Small intestine (tissue), 16 donors: ENCODE measurements at places on chromosomes 4 and X. TPM values are rescaled to one million over a fixed set of nuclear protein-coding genes. Genes with fewer than 3 reads are reported as not detected.

SH3TC1 gene
- 4.3 TPM for polyA plus RNA-seq

GPRIN3 gene
- polyA plus RNA-seq = 2.2 TPM

SLC26A1 gene
- polyA plus RNA-seq = 2.5 TPM

ZGRF1 gene
- polyA plus RNA-seq = 2.7 TPM

NEXMIF gene
- polyA plus RNA-seq = 0.13 TPM

ATOH1 gene
- polyA plus RNA-seq = 47.8 TPM

DMD gene
- 1.6 TPM for polyA plus RNA-seq

ASB5 gene
- 0.24 TPM for polyA plus RNA-seq

NLRP2B gene
- not detected for polyA plus RNA-seq

OPHN1 gene
- 6.3 TPM for polyA plus RNA-seq

COX7B gene
- polyA plus RNA-seq = 241 TPM

MAGEB10 gene
- not detected for polyA plus RNA-seq

SYTL5 gene
- polyA plus RNA-seq = 0.76 TPM

KIF4A gene
- polyA plus RNA-seq = 7.2 TPM

HSFX1 gene
- 0.37 TPM for polyA plus RNA-seq

APEX2 gene
- polyA plus RNA-seq = 11.2 TPM

TMPRSS11D gene
- not detected for polyA plus RNA-seq

NDP gene
- not detected for polyA plus RNA-seq

AMOT gene
- 5.4 TPM for polyA plus RNA-seq

TEX13D gene
- not detected for polyA plus RNA-seq

RNF212 gene
- 1.7 TPM for polyA plus RNA-seq

SLC16A2 gene
- 5.1 TPM for polyA plus RNA-seq

TRPC3 gene
- 0.09 TPM for polyA plus RNA-seq

CLDN22 gene
- polyA plus RNA-seq = 0.06 TPM

TLR1 gene
- 1.1 TPM for polyA plus RNA-seq

ESX1 gene
- not detected for polyA plus RNA-seq

NIPAL1 gene
- 5.3 TPM for polyA plus RNA-seq

MAGEA11 gene
- polyA plus RNA-seq = not detected

ATG4A gene
- polyA plus RNA-seq = 32.2 TPM

APELA gene
- not detected for polyA plus RNA-seq

PCDH7 gene
- 0.54 TPM for polyA plus RNA-seq

NUP62CL gene
- polyA plus RNA-seq = 4.1 TPM

ZCCHC18 gene
- not detected for polyA plus RNA-seq

BST1 gene
- polyA plus RNA-seq = 74.7 TPM

DUX4 gene
- polyA plus RNA-seq = not detected

STK26 gene
- polyA plus RNA-seq = 10.7 TPM

DCHS2 gene
- polyA plus RNA-seq = 0.10 TPM

MAPK10 gene
- polyA plus RNA-seq = 7.3 TPM

NCAPG gene
- 0.54 TPM for polyA plus RNA-seq

IL2 gene
- not detected for polyA plus RNA-seq

MAGEA2 gene
- polyA plus RNA-seq = not detected

ITIH6 gene
- not detected for polyA plus RNA-seq

NKX6-1 gene
- polyA plus RNA-seq = not detected

MAGED4B gene
- 5.1 TPM for polyA plus RNA-seq

TRO gene
- polyA plus RNA-seq = 15.7 TPM

ZNF81 gene
- polyA plus RNA-seq = 1.5 TPM

ODAPH gene
- not detected for polyA plus RNA-seq

FGF13 gene
- polyA plus RNA-seq = 1.6 TPM

GRK4 gene
- polyA plus RNA-seq = 1.8 TPM

GAGE12J gene
- not detected for polyA plus RNA-seq
